ENCODE measurements at places on chromosomes 6 and 20. TPM values are rescaled to one million over a fixed set of nuclear protein-coding genes. Genes with fewer than 3 reads are reported as not detected.
A peak's percentile ranks its signal among the peaks of the same experiment; 100 is the strongest.

Gene PSMB1
- 270 TPM for total RNA-seq

Gene CHRNA4
- total RNA-seq = not detected

Gene BPIFB1
- not detected for total RNA-seq

Gene ADGB
- total RNA-seq = not detected

DNA sequence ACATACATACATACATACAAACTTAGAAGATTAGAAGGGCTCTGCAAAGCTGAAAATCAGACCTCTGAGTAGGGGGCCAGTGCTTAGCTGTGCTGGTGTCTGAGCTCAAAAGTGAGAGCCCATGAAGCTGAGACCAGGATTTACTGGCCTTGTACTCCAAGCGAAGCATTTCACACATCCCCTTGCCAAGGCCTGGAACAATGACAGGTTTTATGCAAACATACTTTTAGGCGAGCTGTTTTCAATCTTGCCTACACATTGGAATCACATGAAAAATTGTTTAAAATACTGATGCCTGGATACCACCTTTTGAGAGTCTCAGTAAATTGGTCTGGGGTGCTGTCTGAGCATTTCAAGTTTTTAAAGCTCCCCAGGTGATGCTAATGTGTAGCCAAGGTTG is 80.9 kb upstream of the SRSF6 start:
- peaks cover 13% of the 10 kb centered on the region for H3K27me3 ChIP-seq
- no peak for DNase-seq
- H3K4me3 ChIP-seq = no peak overlapping the region

- DNase-seq = no peak
- no peak overlapping the region for H3K4me3 ChIP-seq
- peaks cover 10% of the 10 kb centered on the region for H3K4me1 ChIP-seq
- H3K36me3 ChIP-seq = peaks cover 22% of the 10 kb centered on the region
These were observed 29.6 kb upstream of the CRIP3 start for GRCh38 chr6:43338243-43338642.

DNA sequence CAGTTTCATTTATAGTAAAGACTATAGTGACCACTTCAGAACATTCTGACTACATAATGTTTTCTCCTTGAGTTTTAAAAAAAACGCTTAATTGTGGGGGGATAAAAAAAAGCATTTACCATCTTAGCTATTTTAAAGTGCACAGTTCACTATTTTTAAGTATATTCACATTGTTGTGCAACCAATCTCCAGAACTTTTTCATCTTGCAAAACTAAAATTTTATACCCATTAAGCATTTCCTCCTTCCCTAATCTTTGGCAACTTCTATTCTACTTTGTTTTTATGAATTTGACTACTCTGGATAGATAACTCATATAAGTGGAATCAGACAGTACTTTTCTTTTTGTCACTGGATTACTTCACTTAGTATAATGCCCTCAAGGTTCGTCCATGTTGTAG is 62.3 kb downstream of the FKBP5 start:
- H3K27ac ChIP-seq = peak overlapping the region; percentile 6
- H3K4me3 ChIP-seq = no peak overlapping the region
- H3K36me3 ChIP-seq = peaks cover 25% of the 10 kb centered on the region

DNA sequence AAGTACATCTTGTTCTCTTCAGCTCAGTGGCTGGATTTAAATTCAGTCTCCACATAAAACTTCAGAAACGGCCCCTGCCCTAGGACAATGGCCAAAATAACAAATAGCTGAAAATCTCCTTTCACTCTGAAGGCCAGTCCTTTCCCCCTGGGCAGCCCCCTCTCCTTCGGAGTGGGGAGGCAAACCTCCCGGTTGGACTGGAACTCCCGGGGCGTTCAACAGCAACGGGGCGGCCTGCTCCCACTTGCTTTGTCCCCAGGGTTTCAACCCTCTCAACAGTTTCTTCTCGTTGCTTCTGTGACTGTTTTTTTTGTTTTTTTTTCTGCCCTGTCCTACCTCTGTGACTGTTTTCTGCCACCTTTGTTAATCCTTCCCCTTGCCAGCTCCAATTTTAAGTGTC is 102.6 kb upstream of the DUSP22 start:
- peak overlapping the region; percentile 87 for H3K27ac ChIP-seq
- H3K36me3 ChIP-seq = no peaks in the 10 kb centered on the region
- no peak for DNase-seq
- H3K4me3 ChIP-seq = no peak overlapping the region

GRCh38 chr6:69578361-69578890 is 218.4 kb downstream of the LMBRD1 start:
- no peak overlapping the region for H3K27ac ChIP-seq
- DNase-seq = no peak
- H3K27me3 ChIP-seq = peaks cover 37% of the 10 kb centered on the region
- H3K36me3 ChIP-seq = no peaks in the 10 kb centered on the region
- no peak overlapping the region for H3K4me3 ChIP-seq

DNA sequence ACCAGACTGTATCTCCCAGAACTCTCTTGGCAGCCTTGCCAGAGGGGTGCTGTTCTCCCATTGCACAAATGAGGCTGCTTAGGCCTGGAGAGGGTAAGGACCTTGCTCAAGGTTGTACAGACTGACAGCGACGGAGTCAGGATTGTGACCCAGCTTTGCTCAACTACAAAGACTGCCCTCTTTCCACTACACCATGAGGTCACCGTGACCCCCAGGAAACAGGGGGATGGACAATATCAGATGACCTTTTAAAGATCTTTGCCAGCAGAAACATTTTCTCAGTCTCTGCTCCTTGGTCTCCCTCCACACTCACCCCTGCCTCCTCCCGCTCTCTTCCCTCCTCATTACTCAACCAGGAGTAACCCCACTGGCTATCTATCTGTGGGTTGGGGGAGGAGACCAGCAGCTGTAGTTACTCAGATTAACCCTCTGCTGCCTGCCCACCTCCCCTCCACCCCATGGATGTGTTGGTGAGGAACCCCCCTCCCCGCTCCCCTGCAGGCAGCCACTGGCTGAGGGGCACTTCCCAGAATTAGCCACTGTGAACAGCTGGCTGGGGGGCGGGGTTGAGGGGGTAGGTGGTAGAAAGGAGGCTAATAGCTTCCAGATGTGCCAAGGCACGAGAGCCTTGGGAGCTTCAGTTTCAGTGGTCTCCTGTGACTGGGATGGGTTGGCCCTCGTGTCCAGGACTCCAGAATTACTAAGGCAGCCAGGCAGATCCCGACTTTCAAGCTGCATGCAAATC is 26.9 kb upstream of the MRPS18A start:
- H3K36me3 ChIP-seq = no peaks in the 10 kb centered on the region
- H3K4me3 ChIP-seq = no peak overlapping the region
- H3K27ac ChIP-seq = no peak overlapping the region
- H3K27me3 ChIP-seq = peaks cover 7% of the 10 kb centered on the region
- peaks cover 2% of the 10 kb centered on the region for H3K4me1 ChIP-seq

- H3K27ac ChIP-seq = no peak overlapping the region
- H3K4me1 ChIP-seq = peaks cover 2% of the 10 kb centered on the region
- no peak for DNase-seq
- H3K36me3 ChIP-seq = no peaks in the 10 kb centered on the region
- no peak overlapping the region for H3K4me3 ChIP-seq
These were observed 671.7 kb upstream of the CITED2 start for GRCh38 chr6:140046016-140046632.

DNA sequence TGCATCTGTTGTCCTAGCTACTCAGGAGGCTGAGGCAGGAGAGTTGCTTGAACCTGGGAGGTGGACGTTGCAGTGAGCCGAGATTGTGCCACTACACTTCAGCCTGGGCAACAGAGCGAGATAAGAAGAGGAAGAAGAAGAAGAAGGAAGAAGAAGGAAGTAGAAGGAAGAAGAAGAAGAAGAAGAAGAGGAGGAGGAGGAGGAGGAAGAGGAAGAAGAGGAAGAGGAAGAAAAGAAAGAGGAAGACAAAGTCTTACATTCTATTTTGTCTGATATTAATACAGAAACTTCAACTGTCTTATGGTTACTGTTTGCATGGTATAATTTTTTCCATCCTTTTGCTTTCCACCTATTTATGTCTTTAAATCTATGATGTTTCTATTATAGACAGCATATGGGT is 7.2 kb upstream of the NELFCD start:
- peak overlapping the region; percentile 19 for H3K4me3 ChIP-seq
- H3K4me1 ChIP-seq = no peaks in the 10 kb centered on the region
- H3K36me3 ChIP-seq = no peaks in the 10 kb centered on the region
- no peak for DNase-seq

- H3K4me1 ChIP-seq = no peaks in the 10 kb centered on the region
- no peak overlapping the region for H3K4me3 ChIP-seq
- H3K27me3 ChIP-seq = no peaks in the 10 kb centered on the region
- no peak overlapping the region for H3K27ac ChIP-seq
- H3K36me3 ChIP-seq = no peaks in the 10 kb centered on the region
These were observed 187.4 kb downstream of the TENT5A start for GRCh38 chr6:81565071-81565470.
